Cortex of kidney (tissue), 1 donor: ENCODE measurements at places on chromosomes 12 and 14.

DNA sequence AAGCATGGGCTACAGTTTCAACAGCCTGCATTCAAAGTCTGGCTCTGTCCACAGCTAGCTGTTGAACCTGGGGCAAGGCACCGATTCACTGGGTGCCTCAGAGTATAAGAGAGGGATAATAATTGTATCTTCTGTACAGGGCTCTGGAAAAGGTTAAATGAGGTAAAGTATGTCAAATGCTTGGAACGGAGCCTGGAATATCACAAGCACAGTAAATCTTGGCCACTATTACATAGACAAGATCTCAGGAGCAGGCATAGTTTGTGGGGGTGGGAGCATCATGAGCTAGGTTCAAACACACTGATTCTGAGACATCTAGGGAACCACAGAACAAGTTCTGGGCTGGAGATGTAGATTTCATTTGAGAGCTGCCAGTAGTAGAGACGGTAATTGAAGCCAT lies 203.7 kb upstream of the NUDT4 start:
- DNase-seq, result no peak

GRCh38 chr14:80570930-80571298 lies 359.6 kb upstream of the DIO2 start:
- DNase-seq, result no peak

DNA sequence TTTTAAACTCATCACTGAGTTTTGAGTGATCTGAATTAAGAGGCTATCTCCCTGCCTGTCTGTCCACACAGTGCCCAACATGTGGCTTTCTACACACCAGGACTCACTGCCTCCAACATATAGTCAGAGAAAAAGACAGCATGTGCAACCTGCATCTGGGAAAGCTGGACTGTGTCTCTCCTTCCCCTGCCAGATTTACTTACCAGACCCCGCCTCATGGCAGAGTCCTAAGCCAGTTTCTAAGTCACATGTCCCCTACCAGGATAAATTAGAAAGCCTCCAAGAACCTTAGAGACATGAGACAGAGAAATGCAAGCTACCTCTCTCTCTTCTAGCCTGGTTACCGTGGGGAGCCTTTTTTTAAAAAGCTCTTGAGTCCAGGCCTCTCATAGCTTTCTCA lies 2.7 kb upstream of the HDAC7 start:
- no peak for DNase-seq

GRCh38 chr14:31362746-31363145 lies 57.6 kb downstream of the HEATR5A start:
- no peak for DNase-seq

DNA sequence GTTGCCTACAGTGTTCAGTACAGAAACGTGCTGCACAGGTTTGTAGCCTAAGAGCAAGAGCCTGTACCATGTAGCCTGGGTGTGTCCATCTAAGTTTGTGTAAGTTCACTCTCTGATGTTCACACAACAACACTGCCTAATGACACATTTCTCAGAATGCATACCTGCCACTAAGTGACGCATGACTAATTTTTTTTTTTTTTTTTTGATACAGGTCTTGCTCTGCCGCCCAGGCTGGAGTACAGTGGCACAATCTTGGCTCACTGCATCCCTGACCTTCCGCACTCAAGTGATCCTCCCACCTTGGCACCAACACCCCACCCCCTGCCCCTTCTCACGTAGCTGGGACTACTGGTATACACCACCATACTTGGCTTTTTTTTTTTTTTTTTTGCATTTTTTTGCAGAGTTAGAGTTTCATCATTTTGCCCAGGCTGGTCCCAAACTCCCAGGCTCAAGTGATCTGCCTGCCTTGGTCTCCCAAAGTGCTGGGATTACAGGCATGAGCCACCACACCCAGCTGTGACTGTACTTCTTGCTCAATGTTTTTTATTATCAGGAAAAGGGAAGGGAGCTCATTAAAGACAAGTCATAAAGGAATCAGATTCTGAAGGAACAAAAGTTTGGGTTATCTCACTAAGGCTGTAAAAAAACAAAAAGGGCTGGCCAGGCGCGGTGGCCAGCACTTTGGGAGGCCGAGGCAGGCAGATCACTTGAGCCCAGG lies 10.0 kb upstream of the CDC42BPB start:
- DNase-seq, result no peak

DNA sequence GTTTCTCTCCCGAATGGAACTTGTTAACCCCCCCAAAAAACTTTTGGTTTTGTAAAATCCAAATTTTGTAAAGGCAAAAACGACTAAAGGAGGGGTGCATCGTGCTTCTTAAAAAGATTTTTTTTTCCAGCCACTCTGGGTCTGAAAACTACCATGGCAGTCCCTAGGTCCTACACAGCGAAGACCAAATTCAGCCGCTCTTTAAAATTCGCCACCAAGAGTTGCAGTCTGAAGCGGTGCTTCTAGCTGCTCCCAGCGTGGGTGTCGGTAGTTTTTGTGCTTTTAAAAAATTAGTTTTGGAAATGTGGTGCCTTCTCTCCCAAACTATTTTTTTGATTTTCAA lies 873 bp upstream of the GSC start:
- DNase-seq, result no peak

- DNase-seq, result no peak
These were observed 92.5 kb downstream of the DAAM1 start for GRCh38 chr14:59280961-59281360.

GRCh38 chr12:59587710-59588109 lies 8.1 kb upstream of the SLC16A7 start:
- DNase-seq, result no peak

DNA sequence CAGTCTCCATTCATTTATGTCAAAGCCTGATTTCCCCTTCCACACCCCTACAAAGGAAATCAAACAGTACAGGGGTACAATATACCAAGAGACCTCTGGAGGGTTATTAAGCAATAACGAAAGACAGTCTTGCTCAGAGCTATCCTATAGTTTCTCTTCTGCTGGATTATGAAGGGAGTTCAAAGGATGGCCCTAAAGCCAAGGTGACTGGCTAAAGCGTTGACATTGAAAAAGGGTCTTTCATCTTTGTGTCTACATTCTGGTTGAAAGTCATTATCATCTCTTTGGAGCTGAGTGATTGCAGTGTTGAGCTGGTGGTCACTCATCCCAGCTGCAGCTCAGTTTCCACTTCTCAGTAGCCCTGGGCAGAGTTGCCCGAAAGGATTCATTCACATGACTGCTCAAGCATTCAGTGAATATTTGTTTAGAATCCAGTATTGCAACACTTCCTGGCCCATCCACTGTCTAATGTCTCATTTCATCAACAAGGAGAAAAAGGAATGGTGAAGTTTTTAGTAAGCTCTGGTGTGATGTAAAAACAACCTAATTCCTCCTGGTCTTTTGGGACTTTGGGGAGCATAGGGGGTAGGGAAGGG lies 19.2 kb upstream of the TBX5 start:
- no peak for DNase-seq

GRCh38 chr12:121456551-121456950 lies 56.6 kb downstream of the RNF34 start:
- DNase-seq, result no peak

DNA sequence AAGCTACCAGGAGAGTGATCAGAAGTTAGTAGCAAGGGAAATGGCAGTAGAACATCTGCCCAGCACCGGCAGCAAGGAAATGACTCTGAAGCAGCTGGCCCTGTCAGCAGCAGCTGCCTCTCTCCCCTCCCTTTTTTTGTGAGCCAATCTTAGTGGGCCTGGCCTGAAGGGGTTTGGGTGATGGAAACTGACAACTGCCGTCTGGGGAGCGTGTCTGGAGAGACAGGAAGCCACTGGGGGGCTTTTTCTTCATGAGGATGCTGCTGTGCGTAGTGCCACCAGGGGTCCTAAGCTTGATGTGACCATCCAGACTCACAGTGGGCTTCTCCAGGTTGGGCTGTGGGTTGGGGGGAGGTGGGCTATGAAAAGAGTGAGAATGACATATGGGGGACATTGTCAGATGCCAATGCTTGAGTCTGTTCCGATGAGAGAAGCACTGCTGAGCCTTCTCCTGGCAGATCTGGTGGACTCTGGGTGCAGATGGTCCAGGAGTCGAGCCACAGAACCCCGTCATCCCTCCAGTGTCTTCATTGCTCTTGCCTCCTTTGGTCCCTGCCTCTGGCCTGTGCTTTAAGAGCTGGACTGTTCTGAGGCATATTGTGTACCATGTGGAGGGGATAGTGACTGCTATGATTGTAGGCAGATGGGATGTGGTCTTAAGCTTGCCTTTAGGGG lies 87.6 kb upstream of the HIF1A start:
- DNase-seq, result no peak

- DNase-seq, result no peak
These were observed 36.4 kb upstream of the SYT10 start for GRCh38 chr12:33476058-33476457.

DNA sequence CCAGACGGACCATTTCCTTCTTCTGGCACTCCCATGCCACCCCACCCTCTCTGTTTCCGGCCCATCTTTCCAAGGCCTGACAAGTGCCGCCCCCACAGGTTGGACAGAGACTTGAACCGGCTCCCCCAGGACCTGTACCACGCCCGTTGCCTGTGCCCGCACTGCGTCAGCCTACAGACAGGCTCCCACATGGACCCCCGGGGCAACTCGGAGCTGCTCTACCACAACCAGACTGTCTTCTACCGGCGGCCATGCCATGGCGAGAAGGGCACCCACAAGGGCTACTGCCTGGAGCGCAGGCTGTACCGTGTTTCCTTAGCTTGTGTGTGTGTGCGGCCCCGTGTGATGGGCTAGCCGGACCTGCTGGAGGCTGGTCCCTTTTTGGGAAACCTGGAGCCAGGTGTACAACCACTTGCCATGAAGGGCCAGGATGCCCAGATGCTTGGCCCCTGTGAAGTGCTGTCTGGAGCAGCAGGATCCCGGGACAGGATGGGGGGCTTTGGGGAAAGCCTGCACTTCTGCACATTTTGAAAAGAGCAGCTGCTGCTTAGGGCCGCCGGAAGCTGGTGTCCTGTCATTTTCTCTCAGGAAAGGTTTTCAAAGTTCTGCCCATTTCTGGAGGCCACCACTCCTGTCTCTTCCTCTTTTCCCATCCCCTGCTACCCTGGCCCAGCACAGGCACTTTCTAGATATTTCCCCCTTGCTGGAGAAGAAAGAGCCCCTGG lies 1.2 kb upstream of the CMTM5 start:
- DNase-seq, result no peak

DNA sequence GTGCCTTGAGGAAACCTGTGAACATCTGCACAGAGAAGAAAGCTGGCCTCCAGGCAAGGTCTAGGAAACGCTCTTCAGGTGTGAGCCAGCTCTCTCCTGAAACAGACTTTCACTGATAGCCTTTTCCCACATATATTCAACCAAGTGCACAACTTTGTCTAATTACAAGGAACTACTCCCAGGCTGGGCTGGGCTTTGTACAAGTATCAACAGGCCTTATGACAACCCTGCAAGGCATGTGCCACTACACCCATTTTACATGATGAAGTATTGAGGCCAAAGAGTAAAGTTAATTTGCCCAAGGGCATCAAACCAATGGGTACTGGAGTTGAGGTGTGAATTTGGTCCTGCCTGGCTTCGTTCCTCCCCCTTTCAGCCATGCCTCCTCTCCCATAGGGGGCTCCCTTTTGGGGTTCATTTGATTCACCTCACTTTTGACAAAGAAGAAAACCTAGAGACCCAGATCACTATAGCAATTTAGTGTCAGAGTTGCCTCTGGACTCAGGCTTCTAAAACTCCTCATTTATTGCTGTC lies 2.1 kb downstream of the CSRP2 start:
- DNase-seq, result no peak

DNA sequence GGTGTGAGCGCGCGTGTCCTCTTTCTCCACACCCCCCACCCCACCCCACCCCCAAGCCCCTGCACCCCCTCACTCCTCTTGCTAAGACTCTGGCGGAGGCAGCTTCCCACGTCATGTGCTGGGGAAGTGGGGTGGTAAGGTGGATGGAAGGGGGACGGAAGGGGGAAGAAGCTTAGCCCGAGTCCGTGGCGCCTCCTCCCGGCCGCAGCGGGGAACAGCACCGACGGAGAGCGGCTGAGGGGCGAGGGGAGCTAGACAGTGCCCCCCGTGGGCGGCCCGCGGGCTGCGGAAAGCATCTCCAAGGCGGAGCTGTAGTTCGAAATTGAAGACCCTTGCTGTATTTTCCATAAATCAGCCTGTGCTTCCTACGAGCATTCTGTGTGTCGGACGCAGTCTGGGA lies 588 bp upstream of the GRIN2B start:
- no peak for DNase-seq

DNA sequence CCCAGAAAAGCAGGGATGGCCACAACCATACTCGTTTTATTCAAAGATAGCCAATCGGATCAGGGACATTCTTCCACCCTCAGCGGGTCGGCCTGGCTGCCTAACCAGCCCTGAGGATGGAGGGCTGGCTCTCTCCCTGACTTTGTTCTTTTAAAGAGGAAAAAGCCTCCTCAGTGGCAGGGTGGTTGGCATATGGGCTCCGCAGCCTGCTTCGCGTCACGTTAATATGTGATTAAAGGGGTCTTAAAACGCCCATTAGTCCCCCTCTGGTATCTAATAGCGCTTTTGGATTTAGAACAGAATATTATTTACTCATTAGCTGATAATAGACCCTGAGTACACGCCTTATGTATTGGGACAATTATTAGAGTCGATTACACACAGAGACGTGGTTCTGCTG lies 199.4 kb downstream of the PHETA1 start:
- DNase-seq, result no peak

DNA sequence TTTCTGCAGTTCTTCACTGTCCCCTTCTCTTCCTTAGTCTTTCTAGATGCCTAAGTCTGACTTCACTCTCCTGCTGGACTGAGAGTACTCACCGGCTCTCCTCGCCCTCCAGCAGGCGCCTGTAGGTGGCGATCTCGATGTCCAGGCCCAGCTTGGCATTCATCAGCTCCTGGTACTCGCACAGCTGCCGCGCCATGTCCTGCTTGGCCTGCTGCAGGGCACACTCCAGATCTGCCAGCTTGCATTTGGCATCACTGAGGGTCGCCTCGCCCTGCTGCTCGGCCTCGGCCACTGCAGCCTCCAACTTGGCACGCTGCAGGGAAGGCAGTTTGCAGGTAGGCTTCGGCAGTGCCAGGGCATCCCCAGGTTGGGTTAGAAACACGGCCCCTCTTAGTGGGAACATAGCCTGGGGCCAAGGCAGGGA lies 5.2 kb downstream of the KRT84 start:
- DNase-seq, result no peak

GRCh38 chr14:81211844-81212243 lies 8.9 kb downstream of the GTF2A1 start:
- DNase-seq, result no peak

DNA sequence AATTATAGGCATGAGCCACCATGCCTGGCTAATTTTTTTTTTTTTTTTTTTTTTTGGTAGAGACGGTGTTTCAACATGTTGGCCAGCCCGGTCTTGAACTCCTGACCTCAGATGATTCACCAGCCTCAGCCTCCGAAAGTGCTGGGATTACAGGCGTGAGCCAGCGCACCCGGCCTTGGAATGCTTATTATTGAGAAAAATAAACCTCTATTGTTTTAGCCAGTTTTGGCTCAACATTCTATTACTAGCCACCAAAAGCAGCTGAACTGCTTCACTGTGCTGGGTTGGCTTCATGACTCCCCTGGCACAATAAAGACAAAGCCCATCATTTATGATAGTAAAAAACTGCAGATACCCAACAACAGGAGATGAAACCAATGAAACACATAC lies 93.5 kb upstream of the CEP83 start:
- no peak for DNase-seq
